ENCODE measurements at places on chromosomes 16 and 17. TPM values are rescaled to one million over a fixed set of nuclear protein-coding genes. Genes with fewer than 3 reads are reported as not detected.

GRCh38 chr17:17398943-17399926 is 77.6 kb upstream of the MED9 start:
- H3K4me1 ChIP-seq, result no peaks in the 10 kb centered on the region
- no peak for DNase-seq
- H3K27me3 ChIP-seq, result peaks cover 7% of the 10 kb centered on the region

Gene SLC16A6
- 0.27 TPM for polyA plus RNA-seq

Gene TBC1D3B
- polyA plus RNA-seq, result 7.1 TPM

DNA sequence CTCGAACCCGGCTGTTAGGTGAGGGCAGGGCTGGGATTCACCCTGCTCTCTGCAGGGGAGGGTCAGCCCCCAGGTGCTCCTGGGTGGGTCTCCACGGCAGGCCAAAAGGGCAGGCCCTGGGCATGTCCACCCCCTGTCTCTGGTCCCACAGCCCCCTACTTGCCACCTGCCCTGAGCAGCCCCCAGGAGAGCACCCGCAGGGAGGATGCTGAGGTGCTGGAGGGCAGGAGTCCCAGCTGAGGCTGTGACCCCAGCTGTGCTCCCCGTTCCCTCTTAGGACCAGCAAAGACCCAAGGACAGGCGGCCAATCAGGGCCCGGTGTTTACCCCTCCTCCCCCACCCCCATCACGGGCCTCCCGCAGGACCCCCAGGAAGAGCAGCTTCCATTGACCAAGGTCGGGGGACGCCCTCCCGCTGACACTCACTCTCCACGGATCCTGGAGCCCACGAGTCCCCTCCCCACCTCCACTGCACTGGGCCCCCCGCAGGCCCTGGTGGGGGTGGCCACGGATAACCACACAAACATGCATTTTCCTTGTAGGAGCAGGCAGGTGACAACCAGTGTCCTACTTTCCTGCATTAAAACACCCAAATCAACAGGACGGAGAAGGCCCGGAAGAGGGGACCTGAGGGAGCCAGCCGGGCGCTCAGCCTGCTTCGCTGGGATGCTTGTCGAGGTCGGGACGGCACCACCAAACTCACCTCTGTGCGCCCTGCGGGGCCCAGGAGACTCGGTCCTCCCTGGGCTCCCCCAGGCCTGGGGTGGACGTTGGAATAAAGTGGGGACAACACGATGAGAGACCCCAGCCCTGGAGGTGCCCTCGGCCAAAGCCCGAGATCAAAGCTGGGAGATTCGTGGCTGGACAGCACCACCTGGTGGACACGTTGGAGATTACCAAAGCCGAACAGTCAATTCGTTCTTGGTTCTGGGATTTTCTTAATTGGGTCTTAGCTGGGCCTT is 22.5 kb upstream of the ENPP7 start:
- peak; percentile 42 for DNase-seq
- H3K4me1 ChIP-seq, result peaks cover 14% of the 10 kb centered on the region
- no peak overlapping the region for H3K4me3 ChIP-seq
- H3K27me3 ChIP-seq, result no peaks in the 10 kb centered on the region
- H3K36me3 ChIP-seq, result no peaks in the 10 kb centered on the region
- no peak overlapping the region for H3K27ac ChIP-seq

Gene PSMD7
- polyA plus RNA-seq, result 80.9 TPM

Gene PRR35
- not detected for polyA plus RNA-seq

GRCh38 chr16:77967054-77967904 is 55.1 kb upstream of the CLEC3A start:
- H3K4me3 ChIP-seq, result no peak overlapping the region
- no peaks in the 10 kb centered on the region for H3K36me3 ChIP-seq
- H3K4me1 ChIP-seq, result no peaks in the 10 kb centered on the region

GRCh38 chr16:8070506-8070905 is 519.8 kb downstream of the TMEM114 start:
- no peaks in the 10 kb centered on the region for H3K36me3 ChIP-seq
- H3K4me3 ChIP-seq, result no peak overlapping the region
- DNase-seq, result no peak
- H3K27me3 ChIP-seq, result no peaks in the 10 kb centered on the region

Gene ZACN
- polyA plus RNA-seq, result 23.7 TPM

Data from large intestine (tissue), 12 donors.